Adipocyte (in vitro differentiated cells): ENCODE measurements at places on chromosomes 11 and 22.

- no peak for DNase-seq
Observed at GRCh38 chr11:134988495-134988894, 576.5 kb upstream of the B3GAT1 start.

- DNase-seq: no peak
Observed at GRCh38 chr22:49026494-49027367, 800.9 kb downstream of the BRD1 start.

- no peak for DNase-seq
Observed at GRCh38 chr11:11186249-11186648, 166.8 kb downstream of the CSNK2A3 start.

GRCh38 chr22:20983081-20983771 is 1.1 kb downstream of the LZTR1 start:
- peak; percentile 32 for DNase-seq

- no peak for DNase-seq
Observed at GRCh38 chr11:19012636-19013035, 47.9 kb downstream of the MRGPRX2 start.

DNA sequence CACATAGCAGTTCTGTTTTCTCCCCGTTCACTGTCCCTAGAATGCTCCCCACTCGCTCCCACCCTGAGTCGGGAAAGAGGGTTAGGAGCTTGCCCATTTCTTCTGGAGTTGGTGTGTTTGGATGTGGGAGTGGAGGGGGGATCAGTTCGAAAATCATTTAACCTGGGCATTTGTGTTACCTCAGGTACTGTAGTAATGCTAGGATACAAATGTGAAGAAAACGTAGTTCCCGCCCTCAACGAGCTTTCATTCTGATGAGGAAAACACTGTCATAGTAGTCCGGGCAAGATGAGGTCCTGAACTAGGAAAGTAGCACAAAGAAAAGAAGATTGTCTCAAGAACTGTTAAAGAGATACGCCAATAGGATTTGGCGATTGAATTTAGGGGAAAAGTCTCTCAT is 539 bp downstream of the SDHD start:
- DNase-seq: peak; percentile 45

DNA sequence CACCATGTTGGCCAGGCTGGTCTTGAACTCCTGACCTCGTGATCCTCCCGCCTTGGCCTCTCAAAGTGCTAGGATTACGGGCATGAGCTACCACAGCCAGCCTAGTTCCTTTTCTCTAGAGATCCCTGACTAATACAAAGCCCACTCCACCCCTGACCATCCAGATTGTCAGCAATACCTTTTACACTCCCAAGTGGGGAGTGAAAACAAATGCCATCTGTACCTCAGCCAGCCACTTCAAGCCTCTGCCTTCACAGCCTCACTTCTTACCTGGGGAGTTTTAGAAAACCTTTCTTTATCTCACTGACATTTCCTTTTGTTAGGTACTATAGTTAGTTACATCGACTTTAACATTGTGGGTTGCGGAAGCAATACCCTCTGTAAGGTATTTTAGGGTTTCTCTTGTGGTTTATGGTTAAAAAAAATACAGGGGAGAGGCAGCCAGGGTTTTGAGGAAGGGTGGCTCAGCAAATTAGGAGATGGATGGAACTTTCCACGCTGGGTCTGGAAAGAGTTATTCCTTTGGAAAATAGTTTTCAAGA is 8.9 kb downstream of the TOM1 start:
- DNase-seq: no peak

DNA sequence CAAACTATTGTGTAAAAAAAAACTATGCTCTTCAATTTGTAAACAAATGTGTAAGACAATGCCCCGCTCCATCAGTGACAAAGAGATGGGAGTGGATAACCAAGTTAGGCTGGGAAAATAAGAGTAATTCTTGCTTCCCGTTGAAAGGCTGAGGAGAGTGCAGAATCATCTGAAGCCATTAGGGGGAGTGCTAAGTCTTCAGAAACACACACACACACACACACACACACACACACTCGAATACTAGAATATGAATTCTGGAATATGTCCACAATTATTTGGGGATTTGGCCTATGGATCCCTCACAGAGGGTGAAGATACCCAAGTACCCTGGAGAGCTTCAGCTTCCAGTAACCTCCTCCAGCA is 27.8 kb upstream of the ROBO3 start:
- peak; percentile 90 for DNase-seq

DNA sequence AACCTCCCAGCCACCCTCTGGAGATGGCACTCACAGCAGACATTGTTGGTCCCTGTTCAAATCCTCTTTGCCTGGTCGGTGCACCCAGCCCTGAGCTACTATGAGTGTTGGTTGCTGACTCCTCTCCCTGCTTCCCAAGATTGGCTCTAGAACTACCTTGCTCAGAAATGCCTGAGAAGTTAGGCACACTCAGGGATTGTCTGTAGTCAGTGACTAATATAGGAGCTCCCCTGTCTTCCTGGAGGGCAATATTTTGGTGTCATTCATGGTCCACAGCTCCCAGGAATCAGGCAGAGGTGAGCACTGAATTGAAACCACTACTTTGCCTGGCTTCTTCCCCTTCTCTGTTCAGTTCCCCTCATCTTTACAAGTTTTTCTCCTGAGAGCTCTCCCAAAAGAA is 325.9 kb downstream of the MIAT start:
- DNase-seq: no peak

DNA sequence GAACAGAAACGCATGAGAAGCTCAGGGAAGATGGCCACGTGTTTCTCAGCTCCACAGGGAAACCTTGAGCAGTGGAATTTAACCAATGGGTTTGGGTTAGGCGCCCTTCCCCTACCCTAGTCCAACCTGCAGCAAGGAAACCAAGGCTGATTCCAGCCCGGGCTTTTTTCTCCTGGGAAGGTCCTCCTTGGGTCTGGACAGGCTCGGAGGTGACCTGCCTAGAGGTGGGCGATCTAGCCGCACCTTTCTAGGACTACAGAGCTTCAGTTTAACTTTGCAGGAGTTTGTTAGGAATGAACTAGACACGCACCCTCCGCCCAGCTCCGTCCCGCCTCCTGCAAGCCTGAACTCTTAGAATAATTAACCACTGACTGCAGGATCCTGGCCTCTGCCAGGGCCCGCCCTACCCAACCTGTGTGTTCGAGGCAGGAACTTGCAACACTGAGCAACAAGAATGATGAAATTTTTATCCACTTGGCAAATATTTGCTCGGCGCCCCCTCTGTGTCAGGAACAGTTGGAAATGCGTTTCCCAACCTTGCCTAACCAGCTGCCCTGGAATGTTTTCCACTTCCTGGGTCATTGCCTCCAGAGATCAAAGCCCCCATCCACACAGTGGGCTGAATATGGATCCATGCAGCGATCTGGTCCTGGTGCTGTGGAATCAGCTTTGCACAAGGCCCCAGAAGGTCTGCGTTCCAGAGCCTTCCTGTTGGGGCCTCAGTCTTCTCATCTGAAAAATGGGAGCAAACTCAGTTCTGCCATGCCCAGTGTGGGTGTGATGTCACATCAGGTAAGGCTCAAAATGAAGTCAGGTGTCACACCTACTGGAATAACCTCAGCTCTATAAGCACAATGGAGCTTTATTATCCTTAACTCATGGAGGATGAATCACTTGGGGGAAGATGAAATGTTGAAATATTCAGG is 13.3 kb downstream of the MPST start:
- peak; percentile 21 for DNase-seq

DNA sequence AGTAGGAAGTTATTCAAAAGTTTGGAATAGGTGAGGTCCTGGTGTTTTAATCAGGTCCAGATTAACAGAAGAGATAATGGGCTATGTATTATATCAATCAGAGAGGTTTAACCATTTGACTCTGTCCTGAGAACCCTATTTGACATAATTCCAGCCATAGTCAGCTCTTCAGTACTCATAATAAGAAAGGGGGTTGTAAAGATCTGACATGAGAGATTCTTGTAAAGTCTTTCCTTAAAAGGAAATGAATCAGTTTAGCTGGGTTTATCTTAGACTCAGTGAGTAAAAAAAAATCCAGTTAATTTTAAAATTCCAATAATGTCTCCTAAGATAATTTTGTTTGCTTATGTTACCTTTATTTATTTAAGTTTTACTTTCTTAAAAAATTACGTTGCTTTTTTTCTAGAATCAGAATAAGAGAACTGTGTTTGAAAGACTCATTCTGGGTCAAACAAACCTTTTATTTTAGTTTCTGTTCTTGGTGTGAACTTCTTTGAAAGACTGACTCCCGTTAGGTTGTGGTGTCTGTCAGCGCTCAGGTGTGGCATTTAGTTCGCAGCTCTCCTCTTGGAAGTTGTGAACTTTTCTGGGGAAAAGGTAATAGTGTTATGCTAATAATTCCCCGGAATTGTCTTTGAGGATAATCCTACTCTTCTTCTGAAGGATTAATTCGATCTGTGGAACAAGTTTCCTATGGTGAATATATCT is 20.5 kb downstream of the NUCB2 start:
- DNase-seq: no peak

- no peak for DNase-seq
Observed at GRCh38 chr11:69116671-69117070, 39.1 kb upstream of the SMIM38 start.

DNA sequence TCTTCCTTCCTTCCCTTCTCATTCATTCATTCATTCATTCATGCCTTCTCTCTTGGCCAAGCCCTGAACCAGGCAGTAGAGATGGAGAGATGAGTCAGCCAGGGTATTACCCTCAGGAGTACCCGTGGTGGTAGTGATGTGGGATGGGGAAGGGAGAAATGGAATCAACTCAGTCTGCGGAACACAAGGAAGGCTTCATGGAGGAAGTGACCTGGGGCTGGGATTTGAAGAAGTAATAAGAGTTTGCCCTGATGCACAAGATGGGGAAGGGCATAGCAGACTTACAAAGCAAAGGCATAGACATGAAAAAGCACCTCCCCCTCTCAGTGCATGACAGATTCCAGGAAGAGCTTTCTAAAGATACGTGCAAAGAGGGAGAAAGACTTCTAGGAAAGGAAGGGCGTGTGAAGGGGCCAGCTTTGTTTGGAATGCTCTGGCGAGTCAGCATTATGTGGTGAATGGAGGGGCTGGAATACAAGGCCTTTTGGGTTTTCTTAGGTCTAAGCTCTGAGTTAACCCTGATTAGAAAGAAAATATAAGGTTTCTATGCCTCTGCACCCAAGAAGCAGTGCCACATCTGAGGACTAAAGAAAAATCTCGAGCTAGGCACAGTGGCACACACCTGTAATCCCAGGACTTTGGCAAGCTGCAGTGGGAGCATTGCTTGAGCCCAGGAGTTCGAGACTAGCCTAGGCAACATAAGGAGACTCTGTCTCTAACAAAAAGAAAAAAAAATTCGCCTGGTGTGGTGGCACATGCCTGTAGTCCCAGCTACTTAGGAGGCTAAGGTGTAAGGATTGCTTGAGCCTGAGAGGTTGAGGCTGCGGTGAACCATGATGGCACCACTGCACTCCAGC is 36.4 kb upstream of the ACER3 start:
- DNase-seq: no peak

DNA sequence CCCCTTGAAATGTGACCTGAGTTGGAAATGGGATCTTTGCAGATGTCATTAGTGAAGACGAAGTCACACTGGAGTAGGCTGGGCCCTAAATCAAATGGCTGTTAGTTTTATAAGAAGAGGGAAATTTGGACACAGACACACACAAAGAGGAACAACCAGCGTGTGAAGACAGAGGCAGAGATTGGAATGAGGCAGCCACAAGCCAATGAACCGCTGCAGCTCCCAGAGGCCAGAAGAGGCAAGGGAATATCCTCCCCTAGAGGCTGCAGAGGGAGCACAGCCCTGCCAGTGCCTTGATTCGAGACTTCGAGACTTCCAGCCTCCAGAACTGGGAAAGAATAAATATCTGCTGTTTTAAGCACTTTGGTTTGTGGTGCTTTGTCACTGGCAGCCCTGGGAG is 484.5 kb downstream of the MN1 start:
- DNase-seq: no peak

- DNase-seq: no peak
Observed at GRCh38 chr11:11389238-11389637, 36.2 kb upstream of the CSNK2A3 start.

- peak; percentile 43 for DNase-seq
Observed at GRCh38 chr11:126990716-126991480, 9.7 kb downstream of the KIRREL3 start.

DNA sequence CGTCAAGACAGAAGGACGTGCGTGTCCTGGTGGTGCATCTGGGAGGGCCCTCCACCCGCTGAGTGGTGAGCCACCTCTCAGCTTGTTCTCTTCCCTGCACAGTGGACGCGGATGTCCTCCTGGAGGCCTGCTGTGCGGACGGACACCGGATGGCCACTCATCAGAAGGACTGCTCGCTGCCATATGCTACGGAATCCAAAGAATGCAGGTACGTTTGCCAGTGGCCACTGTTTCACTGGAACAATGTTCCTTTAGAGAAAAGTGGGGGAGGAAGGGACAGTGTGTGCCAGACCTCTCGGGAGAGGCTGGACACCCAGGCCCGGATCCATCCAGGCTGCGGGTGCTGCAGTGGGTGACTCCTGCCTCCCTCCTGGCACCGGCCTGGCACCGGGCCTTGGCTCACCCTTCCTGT is 15.9 kb downstream of the FBLN1 start:
- DNase-seq: no peak

DNA sequence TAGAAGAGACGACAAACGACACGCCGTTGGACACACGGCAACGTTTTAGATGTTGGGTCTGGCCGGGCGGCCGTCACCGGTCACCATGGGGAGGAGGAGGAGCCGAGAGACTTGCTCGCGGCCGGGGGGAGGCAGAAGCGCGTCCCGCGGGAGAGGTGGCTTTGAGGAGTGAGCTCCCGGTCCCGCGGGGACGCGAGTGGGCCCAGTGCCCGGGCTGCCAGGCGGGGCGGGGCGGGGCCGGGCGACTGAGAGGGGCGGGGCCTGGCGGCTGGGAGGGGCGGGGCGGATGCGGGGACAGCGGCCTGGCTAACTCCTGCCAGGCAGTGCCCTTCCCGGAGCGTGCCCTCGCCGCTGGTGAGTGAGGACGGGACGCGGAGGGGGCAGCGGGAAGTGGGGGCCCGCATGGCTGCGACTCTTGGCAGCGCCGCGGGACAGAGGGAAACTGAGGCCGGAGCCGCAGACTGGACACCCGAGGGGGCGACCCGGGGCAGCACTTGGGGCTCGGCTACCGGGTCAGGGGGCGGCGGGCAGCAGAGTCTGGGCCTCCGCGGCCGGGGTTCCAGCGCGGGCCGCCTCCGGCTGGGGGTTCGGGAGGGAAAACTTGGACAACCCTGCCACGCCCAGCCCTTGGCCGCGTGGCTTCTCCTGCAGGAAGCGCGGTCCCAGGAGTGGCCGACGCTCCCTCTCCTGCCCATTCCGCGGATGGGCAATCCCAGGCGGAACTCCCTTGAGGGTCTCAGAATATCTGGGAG is at the start of gene TSPO:
TSPO (plus strand) TSS at position 309 of the 752 bp plus-strand sequence. CDS start 7,680 bp downstream, outside the sequence.
- DNase-seq: peak; percentile 88

DNA sequence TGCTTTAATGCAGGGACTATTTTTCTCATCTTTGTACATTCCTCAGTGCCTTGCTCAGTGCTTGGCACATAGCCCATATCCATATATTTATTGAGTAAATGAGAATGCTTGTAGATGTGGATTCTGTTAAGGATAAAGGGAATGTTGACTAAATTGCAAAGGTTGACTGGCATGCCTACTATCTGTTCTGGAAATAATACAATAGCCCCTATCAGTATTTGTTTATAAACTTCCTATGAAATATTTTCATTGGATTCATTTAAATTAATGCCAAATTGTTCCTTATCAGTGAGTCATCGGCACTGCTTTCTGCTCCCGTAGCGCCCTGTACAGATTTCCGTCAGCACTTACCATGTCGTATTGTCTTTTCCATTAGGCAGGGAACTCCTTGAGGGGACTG is 8.0 kb downstream of the RNF121 start:
- DNase-seq: no peak
